Stimulated activated CD8-positive, alpha-beta memory T cell treated with anti-CD3 and anti-CD28 coated beads, Interleukin-2, amount 100 ng/mL, for 48 hours (primary cell): ENCODE measurements at places on chromosomes 5 and 9.

DNA sequence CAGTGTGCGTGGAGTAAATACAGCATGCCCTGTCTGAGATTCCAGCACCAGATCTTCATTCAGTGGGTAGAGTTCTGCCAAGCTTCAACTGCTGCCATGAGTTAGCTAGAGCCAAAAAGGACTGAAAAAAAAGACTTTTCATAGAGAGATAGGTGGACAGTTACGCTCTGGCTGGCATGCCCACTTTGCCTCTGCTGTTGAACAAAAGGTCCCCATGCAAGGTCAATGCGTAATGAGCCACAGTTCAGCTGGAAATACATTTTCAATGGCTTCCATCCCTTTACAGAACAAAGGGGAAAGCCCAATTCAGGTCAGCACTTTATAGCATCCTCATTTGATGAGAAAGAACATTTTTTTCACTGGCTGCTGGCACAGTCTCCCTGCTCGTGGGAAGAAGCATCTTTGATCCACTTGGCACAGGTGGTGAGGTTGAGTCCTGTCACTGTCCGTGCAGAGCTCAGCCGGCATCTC, 86.9 kb upstream of the ERCC6L2 start:
- no peak for DNase-seq

DNA sequence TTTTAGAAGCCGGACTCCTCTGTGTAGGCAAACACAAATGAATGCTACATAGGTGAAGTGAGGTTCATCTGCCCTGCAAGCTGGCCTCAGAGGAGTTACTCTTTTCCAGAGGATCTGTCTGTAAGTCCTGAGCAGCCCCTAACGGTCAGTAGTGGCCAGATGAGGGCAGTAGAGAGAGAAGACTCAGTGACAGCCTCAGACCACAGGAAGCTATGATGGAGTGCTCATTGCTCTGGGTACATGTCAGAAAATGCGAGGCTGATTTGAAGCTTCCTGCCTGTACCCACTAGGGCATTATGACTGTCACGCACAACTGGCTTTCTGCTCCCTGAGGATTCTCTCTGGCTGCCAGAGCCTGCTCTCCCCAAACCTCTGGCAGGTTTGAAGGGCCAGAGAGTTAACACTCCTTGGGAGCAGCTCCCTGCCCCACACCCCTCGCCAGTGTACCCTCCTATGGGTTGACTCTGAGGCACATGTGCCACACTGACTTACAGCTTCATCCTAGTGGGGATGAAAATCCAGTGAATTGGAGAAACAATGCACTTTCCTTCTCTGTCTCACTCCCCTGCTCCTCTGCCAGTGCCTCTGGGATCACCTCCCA, 141.5 kb downstream of the GABRG2 start:
- no peak for DNase-seq

DNA sequence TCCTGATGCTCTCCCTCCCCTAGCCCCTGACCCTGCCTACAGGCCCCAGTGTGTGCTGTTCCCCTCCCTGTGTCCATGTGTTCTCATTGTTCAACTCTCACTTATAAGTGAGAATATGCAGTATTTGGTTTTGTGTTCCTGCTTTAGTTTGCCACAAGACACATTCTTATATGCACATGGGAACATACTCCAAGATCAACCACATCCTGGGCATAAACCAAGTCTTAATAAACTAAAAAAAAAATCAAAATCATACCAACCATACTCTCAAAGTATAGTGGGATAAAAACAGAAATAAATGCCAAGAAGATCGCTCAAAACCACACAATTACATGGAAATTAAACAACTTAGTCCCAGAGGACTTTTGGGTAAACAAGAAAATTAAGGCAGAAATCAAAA, 11.2 kb upstream of the ZCCHC9 start:
- DNase-seq = no peak

DNA sequence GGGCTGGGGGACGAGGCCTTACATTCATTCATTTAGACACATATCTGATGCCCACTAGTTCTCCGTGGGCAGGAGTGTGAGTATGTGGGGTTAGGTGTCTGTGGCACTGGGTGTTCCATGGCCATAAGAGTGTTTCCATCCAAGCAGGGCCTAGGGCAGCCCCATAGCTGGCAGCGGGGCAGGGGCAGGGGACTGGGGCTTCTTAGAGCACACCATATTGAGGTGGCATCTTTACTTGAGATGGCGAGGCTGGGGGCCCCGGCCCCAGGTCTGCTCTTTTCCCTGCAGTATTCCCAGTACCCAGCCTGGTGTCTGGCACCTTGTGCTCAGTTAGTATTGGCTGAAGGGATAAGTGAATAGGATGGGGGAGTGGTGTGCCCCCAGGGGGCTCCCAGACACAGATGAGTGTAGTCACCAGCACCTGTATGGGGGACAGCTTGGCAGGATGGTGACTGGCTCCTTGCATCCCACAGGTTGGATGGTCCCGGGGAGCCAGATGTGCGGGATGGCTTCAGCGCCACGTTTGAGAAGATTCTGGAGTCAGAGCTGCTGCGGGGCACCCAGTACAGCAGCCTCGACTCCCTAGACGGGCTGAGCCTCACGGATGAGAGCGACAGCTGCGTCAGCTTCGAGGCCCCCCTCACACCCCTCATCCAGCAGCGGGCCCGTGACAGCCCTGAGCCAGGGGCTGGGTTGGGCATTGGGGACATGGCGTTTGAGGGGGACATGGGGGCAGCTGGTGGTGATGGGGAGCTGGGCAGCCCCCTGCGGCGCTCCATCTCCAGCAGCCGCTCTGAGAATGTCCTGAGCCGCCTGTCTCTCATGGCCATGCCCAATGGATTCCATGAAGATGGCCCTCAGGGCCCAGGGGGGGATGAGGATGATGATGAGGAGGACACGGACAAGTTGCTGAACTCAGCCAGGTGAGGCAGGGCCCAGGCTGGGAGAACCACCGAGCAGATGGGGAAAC, 17.5 kb downstream of the PSD2 start:
- no peak for DNase-seq

DNA sequence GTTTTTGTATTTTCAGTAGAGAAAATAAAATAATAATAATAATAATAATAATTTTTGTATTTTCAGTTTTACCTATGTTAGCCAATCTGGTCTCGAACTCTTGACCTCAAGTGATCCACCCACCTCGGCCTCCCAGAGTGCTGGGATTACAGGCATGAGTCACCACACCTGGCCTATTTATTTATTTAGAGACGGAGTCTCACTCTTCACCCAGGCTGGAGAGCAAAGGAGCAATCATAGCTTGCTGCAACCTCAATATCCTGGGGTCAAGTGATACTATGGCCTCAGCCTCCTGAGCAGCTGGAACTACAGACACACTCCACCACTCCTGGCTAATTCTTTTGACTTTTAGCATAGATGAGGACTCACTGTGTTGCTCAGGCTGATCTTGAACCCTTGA, 167.5 kb downstream of the TLE1 start:
- no peak for DNase-seq

DNA sequence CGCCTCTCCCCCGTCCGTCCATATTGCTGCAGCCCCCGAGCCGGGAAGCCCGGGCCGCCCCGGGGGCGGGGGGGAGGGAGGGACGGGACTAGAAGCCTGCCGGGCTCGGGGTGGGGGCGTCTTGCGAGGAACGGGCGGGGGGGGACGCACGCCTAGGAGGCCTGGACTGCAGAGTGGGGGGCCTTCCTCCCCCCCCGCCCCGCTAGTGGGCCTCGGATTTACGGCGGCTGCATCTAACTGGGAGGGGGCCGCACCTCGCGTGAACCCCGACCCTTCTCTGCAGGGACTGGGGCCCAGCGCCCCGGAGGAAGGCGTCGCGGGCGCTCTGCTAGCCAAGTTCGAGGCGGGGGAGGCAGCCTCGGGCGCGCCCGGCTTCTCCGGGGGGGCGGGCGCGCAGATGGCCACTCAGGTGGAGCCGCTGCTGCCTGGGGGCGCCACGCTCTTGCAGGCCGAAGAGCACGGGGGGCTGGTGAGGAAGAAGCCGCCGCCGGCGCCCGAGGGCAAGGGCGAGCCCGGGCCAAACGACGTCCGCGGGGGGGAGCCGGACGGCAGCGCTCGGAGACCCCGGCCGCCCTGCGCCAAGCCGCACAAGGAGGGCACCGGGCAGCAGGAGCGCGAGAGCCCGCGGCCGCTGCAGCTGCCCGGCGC, at the start of gene LARP1:
TSS of gene LARP1 (plus strand) at position 17 of the 648 bp plus-strand sequence. CDS start at position 398, 381 bp downstream.
- no peak for DNase-seq

GRCh38 chr5:56512313-56512996, 279.3 kb upstream of the ANKRD55 start:
- no peak for DNase-seq

GRCh38 chr9:115513148-115513547, 395.2 kb upstream of the TNC start:
- DNase-seq = no peak

DNA sequence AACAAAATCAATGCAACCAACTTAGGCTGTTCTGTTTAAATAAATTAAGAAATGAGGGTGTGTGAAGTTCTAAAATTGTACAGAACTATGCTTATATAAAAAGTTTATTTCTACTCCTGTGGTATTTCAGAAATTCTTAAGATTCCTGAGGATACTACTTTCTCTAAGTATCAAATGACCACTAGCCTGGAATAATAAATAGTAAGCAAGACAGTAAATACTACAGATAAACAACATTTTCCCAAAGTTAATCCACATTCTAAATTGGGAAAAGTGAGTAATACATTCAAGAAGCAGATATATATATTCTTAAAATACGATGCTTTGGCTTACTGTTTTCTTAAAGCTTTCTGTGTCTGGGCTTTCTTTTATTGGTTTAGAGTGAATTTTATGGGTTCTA, 29.5 kb downstream of the CCNH start:
- DNase-seq = no peak

DNA sequence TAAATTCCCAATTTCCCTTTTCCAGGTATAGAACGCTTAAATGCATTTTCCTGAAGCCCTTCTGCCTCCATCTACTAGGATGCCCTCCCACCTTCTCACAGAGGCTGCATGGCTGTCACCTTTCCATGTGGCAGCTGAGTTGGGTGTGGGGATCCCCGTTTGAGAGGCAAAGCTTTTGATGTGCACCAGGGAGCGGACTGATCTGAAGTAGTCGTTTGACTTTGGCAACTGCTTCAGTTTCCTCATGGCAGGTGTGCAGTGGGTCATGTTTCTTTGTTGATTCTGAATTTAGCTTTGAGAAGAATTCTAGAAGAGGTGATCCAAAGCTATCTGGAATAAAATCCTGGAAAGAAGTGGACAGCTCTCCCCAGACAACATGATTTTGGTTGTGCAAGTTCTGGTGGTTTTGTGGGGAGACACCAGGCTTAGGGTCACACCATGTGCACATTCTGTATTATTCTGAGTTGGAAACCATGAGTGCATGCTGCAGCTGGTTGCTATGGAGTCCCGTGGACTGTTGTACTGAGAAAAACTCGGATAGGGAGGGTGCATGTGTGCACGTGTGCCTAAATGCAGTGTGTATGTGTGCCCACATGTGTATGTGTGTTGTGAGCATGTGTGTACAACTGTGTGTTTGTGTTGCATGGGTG, 63.5 kb downstream of the GADD45G start:
- DNase-seq = no peak

DNA sequence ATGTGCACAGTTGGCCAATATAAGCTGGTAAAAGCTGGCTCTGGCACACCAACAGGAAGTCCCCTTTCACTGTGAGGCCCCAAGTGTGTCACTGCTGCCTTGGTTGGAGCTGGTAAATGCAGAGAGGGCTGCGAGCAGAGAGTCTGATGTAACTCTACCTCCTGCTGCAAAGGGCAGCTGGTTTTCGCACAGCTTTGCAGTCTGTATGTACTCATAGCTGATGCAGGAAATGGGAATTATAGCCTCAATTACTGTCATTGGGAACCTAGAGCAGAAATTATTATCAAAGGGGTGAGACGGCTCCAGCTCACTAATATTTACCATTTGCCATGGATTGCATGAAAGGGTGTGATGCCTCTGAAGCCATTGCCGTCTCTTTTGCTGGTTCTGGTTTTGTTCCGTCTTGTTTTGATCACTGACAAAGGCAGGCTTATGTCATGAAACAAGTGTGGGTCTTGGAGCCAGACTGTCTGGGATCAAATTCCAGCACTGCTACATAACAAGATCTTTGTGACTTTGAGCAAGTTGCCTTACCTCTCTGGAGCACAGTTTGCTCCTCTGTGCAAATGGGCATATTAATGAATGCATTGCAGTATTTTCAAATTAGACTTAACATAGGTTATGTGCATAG, 124.3 kb upstream of the SLC25A48 start:
- DNase-seq = no peak

DNA sequence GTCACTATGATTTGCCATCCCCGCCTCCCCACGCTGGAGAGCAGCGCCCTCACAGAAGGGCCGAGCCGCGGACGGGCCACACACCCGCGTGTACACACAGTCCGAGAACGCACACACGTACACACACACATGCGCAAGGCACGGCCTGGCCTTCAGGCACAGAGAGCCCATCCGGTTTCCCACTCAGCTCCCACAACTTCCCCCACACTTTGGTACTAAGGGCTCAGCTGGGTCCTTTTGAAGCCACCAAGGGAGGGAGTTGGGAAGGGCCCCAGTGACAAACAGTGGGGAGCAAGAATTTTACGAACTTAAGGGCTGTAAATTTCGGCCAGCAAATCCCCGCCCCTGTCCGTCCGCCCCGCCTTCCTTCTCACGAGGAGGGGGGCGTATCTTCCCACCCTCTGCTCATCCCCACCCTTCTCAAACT, 133.3 kb upstream of the HAND1 start:
- DNase-seq = no peak

GRCh38 chr9:259405-260404, 45.0 kb downstream of the DOCK8 start:
- no peak for DNase-seq

- no peak for DNase-seq
These were observed 148.3 kb downstream of the PRDM9 start for GRCh38 chr5:23655674-23656073.

DNA sequence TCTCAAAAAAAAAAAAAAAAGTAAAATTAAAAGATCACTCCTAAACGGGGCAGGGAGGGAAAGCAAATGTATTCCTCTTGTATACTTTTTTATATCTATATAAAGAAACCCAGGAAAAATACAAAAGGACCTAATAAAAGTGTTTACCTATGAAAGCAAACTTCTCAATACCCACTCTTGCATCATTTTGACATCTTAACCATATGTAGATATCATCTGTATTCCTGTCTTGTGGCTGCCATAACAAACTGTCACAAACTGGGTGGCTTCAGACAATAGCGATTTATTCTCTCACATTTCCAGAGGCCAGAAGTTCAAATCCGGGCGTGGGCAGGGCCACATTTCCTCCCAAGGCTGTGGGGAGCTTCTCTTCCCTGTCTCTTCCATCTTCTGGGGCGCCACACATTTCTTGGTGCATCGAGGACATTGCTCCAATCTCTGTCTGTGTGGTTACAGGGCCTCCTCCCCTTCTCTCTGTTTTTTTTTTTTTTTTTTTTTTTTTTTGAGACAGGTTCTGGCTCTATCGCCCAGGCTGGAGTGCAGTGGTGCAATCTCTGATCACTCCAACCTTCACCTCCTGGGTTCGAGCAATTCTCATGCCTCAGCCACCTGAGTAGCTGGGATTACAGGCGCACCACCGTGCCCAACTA, 58.4 kb upstream of the IL17B start:
- no peak for DNase-seq

- no peak for DNase-seq
These were observed 11.5 kb downstream of the STKLD1 start for GRCh38 chr9:133387680-133388079.

- no peak for DNase-seq
These were observed 31.2 kb downstream of the KCNMB1 start for GRCh38 chr5:170357955-170358444.

GRCh38 chr9:35696520-35697215, 6.9 kb upstream of the TPM2 start:
- peak; percentile 37 for DNase-seq

- no peak for DNase-seq
These were observed 239.1 kb downstream of the ELAVL2 start for GRCh38 chr9:23586906-23587305.

- DNase-seq = peak; percentile 17
These were observed 55.2 kb downstream of the NMUR2 start for GRCh38 chr5:152349683-152350526.

- no peak for DNase-seq
These were observed 405.0 kb upstream of the MEF2C start for GRCh38 chr5:89287964-89288363.
